ENCODE measurements at places on chromosomes 1 and 21.

DNA sequence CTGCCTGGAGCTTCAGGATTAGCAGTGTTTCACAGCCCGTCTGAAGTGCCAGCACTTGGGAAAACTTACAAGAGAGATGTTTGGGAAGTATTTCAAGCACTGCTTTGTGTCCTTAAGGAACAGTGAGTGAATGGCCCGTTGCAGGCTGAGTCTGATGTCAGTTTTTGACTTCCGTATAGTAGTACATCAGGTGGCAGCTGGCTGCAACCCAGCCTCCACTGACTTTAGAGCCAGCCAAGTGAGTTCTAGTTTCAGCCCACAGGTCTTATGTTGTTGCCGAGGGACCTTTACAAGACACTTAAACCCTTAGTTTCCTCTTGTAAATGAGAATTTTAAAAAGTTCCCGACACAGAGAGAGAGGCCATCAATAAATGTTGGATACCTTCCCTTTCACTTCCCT, 35.0 kb downstream of the UCK2 start:
- no peak for DNase-seq

- DNase-seq = no peak
These were observed 142.8 kb upstream of the COA6 start for GRCh38 chr1:234230414-234230862.

GRCh38 chr1:183628537-183628936, 7.0 kb downstream of the ARPC5 start:
- DNase-seq = no peak

- no peak for DNase-seq
These were observed 99.4 kb downstream of the CRYAA start for GRCh38 chr21:43268086-43268803.

GRCh38 chr1:6386371-6386949, 7.1 kb downstream of the ACOT7 start:
- no peak for DNase-seq

GRCh38 chr1:26391450-26391849, 18.9 kb upstream of the ZNF683 start:
- DNase-seq = peak; percentile 28

- DNase-seq = no peak
These were observed 67.8 kb downstream of the MORN1 start for GRCh38 chr1:2323451-2323974.

DNA sequence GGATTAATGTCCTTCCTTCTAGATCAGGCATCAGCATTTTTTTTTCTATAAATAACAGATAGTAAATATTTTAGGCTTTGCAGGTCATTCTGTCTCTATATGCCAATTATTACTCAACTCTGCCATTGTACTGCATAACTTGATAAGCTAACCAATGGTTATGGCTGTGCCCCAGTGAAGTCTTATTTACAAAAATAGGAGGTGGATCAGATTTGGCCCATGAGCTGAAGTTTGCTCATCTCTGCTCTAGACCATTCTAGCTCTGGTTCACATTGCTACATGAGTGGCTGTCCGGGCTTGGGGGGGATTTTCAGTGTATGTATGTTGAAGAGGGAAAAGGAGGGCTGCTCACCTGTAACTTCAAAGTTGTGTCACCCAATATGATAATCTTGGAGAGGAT, 10.1 kb downstream of the RAB7B start:
- no peak for DNase-seq

DNA sequence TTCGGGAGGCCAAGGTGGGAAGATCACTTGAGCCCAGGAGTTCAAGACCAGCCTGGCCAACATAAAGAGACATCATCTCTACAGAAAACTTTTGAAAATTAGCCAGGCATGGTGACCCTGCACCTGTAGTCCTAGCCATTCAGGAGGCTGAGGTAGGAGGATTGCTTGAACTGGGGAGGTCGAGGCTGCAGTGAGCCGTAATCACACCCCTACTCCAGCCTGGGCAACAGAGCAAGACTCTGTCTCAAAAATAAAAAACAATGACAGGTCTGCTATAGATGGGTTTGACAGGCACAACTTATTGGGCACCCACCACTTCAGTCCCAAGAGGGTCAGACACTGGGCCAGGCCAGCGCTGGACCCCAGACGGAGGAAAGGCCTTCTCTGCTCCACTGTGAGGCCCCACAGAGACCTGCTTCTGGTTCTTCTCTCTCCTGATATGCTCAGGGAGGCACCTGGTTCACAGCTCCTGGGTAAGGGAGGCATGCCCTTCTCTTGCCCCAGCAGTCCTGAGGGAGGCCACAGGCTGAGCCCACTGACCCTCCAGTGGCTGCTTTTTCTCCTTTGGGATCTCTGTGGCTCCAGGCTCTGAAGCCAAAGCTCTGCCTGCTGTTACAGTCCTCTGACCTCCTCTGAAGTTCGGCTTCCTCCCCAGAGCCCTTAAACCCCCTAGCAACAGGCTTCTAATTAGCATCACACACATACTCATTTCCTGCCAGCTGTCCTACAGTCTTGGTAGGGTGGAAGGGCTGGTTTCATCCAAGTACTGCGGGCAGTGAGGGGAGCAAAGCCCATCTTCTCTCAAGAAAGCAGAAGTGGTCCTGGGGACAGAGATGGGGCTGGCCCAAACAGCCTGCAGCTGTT, 14.4 kb downstream of the S100A16 start:
- DNase-seq = peak; percentile 45

- no peak for DNase-seq
These were observed 17.2 kb downstream of the CTNNBIP1 start for GRCh38 chr1:9892563-9893528.

GRCh38 chr1:20184997-20185833, 681 bp upstream of the UBXN10 start:
- peak; percentile 34 for DNase-seq

DNA sequence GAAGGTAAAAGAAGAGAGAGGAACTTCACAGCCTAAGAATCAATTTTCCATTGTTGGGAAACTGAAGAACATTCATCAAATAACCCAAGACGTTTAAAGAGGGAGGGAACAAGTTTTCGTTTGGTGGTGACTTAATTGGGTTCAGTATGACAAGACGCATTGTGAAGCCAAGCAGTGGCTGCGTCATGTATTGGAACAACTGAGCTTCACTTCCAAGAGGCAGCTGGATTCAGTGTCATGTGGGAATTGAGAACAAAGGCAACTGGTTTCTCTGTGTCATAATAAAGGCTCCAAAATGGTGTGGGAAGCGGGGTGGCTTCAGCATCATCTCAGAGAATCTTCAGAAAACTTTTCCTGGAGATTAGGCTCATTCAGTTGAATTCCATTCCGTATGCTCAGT, 29.8 kb upstream of the RC3H1 start:
- no peak for DNase-seq

DNA sequence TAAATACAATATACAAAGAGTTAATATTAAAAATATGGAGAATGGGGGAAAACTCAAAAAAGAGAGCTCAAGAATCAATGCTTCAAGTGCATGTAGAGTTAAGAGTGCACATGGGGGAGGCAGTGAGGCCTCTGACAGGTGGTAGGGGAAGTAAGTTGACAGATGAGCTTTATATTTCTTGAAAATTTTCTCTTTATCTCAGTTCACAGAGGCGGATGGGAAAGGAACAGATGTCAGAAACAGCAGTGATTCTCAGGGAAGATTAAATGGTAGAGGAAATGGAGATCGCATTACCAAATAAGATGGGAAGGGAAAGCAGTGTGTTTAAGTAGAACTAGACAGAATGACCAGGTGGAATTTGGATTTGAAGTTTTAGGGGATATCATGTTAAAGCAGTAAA, 200.1 kb upstream of the C1orf105 start:
- DNase-seq = no peak

- no peak for DNase-seq
These were observed 9.9 kb upstream of the CFHR4 start for GRCh38 chr1:196877964-196878363.

GRCh38 chr1:22875241-22875640, 97.4 kb downstream of the LACTBL1 start:
- no peak for DNase-seq

- DNase-seq = no peak
These were observed 14.7 kb downstream of the HSF2BP start for GRCh38 chr21:43644609-43645008.

DNA sequence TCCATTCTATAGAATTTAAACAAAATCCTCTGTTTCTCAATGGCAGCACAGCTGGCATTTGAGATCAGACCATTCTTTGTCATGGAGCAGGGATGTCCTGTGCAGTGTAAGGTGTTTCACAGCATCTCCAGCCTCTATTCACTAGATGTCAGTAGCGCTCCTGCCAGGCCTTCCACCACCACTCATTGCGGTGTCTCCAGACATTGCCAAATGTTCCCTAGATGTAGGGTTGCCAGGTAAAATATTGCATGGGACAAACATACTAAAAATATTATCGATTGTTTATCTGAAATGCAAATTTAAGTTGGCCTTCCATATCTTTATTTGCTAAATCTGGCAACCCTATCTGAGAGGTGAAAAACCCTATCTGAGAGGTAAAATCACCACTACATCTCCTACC, 11.7 kb downstream of the ITLN2 start:
- no peak for DNase-seq

GRCh38 chr1:68225781-68226180, 6.5 kb downstream of the WLS start:
- no peak for DNase-seq

DNA sequence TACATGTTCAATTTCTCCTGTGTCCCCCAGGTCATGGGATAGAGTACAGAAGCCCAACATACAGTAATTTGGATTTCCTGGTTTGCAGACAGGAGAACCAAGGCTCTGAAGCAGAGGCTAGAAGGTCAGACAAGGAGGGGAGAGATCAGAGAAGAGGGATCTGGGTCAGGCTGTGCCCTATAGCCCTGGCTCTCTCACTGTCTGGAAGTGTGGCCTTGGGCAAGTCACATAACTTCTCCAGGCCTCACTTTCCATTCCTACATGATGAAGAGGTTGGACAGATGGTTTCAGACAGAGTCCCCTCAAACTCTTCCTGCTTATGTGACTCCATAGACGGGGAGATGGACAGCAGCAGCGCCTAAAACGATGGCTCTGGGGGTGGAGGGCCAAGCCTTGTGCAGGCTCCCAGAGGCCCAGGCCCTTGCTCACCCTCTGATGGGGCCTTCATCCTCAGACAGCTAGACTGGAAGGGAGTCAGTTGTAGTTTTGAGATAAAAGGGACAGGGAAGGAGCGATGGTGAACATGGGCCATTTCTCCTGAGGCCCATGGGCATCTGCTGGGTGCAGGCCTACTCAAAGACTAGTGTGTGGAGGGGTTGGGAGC, 2.9 kb downstream of the TRIM62 start:
- no peak for DNase-seq

- DNase-seq = no peak
These were observed 12.1 kb upstream of the LINGO4 start for GRCh38 chr1:151817353-151817730.

GRCh38 chr21:27787046-27787445, 820.2 kb upstream of the ADAMTS5 start:
- no peak for DNase-seq

DNA sequence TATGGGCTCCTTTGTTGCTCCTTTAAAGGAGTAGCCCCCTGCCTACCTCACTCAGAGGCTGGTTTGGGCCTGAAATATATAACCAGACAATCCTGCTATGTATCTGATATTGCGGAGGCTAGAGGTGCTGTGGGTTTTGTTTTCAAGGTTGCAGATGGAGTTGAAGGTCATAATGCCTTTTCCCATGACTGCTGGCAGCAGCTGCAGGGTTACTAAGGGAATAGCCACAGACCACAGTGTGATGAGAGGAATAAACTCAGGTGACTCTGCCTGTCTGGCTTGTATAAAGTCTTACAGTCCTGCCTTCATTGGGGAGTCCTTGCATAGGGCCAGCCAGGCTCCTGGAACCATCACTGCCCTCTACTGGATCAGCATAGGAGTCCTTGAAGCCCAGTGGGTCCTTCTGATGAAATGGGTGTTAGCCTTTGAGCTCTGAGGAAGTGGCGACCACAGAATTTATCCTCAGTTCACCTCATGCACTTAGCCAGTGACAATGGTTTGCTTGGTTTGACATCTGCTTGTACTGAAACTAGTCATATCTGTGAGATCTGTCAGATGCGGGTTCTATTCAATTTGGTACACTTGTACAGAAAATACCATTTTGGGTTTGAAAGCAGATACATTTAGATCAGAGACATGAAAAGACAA, 174.4 kb upstream of the HMCN1 start:
- DNase-seq = no peak

- no peak for DNase-seq
These were observed 40.9 kb downstream of the CLIC4 start for GRCh38 chr1:24786191-24786590.

DNA sequence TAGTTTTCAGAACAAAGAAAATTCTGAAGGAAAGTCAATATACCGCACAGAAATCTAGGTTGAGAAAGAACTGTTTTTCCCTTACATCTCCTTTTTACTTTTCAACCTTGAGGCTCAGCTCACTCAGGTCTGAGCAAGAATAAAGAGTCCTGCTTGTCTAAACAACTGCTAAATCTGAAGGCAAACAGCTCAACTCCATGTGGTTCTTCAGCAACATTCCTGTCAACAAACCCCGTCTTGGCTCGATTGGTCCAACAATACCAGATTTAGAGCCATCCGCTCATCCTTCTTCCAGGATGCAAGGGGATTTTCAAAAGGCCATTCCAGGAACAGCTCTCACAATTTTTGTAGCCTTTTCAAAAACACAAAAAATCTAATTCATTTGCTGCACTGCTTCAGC, 119.8 kb downstream of the HLCS start:
- no peak for DNase-seq

DNA sequence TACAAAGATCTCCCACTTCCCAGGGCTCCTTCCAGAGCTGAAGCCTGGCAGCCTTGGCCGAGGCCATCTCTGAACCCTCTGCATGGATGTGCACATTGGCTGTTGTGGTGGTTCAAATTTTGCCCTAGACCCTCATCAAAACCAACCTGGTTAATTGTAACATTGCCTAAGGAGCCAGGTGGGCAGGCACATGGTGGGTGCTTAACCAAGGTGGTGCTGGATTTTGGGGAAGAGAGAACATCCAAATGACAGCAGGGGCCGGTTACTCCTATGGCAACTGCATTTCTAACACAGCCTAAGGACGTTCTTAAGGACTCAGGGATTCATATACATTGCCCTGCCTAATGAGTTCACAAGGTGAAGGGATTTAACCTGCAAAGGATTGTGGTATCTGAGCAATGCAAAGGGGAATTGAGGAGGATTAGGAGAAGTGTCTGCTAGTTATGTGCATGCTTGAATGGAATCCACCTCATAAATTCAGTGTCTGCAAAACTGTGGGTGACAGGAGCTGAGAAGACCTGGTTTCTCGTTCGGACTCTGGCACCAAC, 10.3 kb downstream of the RUNX1 start:
- DNase-seq = no peak

DNA sequence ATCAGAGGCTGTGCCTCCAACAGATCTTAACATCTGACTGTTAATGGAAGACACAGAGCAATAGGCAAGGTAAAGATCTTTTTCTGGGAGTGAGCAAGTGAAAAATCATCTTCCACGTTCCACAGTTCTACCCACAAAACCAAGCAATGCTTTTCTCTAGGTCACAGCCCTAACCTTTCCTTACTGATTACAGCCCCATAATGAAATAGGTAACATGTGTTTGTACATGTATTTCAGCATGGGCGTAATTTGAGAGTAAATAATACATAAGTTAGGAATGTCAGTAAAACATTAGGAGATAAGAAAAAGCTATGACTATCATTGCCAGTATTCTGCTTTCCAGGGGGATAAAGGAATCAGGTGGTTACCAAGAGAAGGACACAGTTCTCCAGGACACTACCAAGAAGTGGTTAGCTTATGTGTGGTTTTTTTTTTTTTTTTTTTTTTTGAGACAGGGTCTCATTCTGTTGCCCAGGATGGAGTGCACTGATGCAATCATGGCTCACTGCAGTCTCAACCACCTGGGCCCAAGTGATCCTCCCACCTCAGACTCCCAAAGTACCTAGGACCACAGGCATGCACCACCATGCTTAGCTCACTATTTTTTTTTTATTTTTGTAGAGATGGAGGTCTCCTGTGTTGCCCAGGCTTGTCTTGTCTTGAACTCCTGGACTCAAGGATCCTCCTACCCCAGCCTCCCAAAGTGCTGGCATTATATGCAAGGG, 72.0 kb downstream of the DAP3 start:
- no peak for DNase-seq

Measured in T-helper 1 cell (primary cell).